Neural progenitor cell (in vitro differentiated cells): ENCODE measurements at places on chromosomes 3 and 15.

DNA sequence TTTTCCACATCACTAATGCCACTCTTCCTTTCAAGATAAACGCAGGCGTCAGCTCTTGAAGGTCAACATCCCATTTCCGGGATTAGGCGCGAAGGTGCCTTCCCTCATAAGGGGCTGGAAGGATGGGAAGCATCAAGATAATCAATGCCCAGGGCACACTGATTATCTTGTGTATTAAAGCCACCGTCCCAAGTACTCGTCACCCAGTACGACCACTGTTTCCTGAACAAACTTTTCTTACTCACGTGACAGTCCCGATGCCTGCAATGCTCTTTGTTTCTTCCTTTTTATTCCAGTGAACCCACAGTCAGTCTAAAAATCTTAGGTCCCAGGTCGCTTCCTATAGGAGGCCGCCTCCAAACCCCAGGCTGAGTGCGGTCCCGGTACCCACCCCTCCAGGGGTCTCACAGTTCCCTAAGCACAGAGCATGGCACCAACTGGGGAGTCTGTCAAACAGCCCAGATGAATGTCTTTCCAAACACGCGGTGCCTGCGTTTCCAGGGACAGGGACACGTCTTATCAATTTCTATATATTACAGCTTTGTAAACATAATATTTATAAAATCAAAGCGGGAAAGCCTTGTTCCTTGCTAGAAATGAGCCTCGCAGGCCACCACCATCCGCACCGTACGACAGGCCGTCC lies 589 bp downstream of the ANAPC13 start:
- peak; percentile 34 for DNase-seq

DNA sequence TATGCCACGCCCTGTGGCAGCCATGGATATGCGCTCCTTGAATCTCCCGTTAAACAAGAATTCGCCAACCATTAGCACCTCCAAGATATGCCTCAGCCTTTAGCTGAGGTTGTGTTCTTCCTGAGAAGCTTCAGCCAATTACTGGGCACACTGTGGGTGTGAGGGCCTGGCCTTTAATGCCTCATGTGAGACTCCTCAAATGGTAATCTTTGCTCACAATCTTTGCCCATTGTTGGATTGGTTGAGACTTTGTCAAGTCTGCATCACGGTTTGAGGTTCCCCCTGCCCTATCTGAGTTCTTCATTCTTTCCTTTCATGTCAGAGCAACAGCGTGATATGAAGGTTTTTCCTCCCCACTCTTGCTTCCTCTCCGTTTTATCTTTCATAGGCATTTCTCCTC lies 108.1 kb upstream of the CCDC54 start:
- DNase-seq: no peak

GRCh38 chr3:29324180-29324651 lies 43.3 kb downstream of the RBMS3 start:
- no peak for DNase-seq

DNA sequence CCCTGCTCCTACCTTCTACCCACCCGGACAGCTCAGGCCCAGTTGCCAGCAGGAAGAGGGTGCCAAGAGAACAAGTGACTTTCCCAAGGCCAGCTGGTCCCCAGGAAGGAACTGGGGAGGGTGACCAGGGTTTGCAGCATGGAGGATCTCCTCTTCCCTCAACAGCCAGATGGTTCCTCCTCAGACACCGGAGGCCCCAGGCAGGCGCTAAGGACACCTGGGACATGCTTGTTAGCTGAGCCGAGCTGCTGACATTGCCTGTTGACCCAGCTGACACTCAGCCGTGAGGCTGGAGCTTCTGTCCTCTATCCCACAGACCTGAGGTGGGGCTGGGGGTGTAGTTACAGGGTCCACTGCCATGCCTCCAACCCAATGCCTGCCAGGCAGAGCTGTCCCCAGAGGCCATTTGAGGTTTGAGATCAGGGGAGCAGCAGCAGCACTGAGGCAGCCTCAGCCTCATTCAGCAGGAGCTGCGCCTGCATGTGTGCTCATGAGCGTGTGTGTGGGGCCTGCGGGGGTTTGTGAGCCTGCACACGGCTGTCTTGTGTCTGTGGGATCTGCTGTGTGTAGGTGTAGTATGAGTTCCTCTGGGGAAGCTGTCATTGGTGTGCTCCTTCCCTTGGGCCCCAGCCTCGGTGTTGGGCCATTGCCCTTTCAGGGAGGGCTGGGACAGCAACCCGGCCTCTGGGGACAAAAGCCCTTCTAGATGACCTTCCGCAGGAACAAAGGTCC lies 7.1 kb downstream of the CPLX3 start:
- no peak for DNase-seq

DNA sequence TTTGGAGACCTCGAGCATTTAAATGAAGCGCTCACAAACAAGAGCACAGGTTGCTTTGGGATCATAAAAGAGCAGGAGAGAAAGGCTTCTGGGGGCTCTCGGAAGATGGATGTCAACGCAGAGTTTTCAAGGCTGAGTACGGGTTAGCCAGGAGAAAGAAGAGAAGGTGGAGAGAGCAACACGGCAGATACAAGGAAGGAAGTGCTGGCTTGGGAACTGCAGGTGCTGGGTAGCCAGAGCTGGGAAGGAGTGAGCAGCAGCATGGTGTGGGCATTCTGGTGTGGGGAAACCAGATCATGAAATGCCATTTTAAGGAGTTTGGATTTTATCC lies 580 bp upstream of the RUBCN start:
- no peak for DNase-seq

DNA sequence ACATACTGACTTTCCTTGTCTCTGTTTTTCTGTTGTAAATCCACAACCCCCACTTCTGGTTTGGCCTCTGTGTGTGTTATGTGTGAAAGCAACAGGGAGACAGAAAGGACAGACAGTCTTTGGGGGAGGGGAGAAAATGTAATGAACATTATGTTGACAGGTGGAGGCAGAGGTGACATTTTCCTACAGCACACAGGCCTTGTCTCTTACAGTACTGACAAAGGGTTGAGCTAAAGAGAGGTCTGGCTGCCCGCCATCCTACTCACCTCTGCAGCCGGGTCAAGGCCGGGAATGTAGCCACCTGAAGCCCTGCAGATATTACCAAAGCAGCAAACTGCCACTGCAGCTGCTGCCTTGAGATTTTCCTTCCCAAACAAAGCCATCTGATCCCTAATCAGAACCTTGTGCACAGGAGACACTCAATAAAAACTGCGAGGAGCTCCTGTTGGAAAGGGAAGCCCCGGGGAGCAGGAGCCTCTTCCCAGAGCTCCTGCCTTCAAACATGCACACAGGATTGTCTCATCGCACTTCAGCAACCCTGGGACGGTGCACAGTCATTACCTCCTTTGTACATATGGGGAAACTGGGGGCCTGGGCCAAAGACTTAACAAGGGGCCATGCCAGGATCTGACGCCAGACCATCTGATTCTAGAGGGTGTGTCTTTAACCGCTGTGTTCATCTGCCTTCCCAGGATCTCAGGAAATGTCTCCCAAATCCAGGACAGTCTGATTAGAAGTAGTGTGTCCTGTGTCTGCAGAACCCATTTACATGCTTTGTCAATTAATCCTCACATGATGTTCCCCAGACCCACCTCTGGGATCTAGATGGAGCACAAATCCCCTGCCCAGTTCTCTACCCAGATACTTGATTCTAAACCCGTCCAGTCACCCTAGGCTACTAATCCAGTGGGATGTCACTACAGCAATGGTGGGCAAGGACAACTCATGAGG lies 14.2 kb downstream of the MYO5C start:
- no peak for DNase-seq

DNA sequence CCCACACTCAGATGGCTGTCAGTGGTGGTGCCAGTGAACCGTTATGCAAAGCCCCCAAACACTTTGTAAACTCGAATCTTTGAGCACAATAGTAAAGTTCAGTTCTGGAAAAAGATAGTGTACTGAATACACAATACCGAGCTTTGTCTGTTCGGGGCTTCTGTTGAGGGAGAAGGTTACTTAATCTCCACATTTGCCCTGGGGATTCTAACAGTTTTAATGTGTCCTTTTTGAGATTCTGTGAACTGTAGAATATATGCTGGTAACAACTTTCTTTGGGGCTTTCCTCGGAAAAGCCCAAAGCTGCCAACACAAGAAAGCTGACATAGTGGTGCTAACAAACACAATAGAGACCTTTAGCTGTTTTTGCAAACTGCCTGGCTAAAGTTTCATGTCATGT lies 686.5 kb downstream of the ROBO1 start:
- DNase-seq: peak; percentile 7

GRCh38 chr3:69141313-69141712 lies 18.9 kb upstream of the LMOD3 start:
- DNase-seq: no peak

DNA sequence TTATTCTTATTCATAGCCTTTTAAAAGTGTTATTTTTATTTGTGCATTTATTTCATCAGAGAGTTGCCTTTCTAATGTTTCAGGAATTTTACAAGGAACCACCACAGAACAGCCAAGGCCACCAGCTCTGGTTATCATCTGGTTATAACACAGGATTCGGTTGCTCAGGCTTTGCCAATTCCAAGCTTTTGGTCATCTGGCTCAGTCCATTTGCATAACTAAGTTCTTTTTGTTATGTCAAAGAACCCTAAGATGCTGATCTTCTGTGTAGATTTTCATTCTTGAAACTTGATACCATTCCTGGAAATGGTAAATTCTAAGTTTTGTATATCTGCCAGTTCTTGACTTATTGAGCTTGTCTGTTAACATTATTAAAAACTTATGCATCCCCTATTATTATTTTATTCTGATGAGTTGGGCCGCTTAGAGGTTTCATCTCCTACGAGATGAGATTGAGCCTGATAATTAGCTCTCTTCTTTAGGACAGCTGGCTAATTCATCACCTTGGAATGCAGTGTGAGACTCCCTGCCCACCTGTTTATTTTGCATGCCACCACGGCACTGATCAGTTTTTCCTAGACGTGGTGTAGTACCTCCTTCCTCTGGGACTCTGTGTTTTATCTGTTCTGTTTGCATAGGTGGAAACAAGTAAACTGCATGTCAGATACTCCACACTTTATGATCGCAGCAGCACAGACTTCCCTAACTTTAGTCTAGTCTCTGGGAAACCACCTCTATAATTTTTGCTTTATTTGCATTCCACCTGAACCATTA lies 264.8 kb downstream of the SLCO3A1 start:
- DNase-seq: no peak

GRCh38 chr3:37862219-37862902 lies 681 bp downstream of the CTDSPL start:
- peak; percentile 51 for DNase-seq

GRCh38 chr15:99845009-99845408 lies 111.8 kb upstream of the LYSMD4 start:
- DNase-seq: no peak

- DNase-seq: peak; percentile 88
These were observed 666 bp downstream of the SNX33 start for GRCh38 chr15:75648156-75649000.

DNA sequence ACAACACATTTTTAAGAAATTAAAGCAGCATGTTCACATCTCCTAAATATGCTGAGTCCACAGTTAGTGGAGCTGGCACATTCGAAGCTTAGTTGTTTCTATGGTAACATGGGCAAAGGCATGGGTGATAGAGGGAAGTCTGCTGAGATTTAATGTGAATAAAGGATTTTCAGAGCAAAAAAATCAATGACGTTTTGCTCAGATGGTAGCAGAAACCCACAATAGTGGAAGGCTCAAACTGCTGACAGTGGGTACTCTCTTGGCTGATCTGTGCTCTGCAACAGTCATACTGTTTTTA lies 795.1 kb upstream of the ARPP21 start:
- no peak for DNase-seq

DNA sequence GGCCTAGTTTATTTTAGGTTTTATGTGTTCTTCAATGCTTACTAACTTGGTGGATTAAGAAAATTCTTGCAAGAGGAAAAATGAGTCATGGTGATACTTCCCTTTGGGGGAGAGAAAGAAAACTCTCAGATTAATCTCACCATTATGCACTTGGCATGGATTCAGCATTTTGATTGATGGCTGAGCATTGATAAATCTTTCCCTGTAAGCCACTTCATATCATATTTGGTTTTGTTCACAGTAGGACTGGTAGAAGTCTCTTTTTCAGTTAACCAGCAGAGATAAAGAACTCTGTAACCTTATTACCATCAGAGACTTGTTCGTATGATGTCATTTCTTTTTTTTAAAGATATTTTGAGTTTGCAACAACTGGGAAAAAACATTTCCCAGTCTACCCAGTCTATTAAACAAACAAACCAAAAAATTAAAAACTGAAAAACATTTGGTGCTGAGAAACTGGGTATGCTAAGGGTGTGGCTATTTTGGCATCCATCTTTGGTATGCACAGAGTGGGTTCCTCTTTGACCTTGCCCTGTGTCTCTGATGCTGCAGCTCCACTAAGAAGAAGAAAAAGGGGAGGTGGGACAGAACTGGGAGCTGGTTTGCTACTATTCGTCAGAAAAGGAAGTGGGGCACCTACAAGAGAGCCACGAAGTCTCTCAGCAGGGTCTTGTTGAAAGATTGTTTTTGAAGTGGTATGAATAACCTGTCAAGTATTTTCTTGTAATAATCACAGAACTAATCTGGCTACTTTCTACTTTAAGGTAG lies 17.2 kb downstream of the TMOD3 start:
- DNase-seq: no peak

DNA sequence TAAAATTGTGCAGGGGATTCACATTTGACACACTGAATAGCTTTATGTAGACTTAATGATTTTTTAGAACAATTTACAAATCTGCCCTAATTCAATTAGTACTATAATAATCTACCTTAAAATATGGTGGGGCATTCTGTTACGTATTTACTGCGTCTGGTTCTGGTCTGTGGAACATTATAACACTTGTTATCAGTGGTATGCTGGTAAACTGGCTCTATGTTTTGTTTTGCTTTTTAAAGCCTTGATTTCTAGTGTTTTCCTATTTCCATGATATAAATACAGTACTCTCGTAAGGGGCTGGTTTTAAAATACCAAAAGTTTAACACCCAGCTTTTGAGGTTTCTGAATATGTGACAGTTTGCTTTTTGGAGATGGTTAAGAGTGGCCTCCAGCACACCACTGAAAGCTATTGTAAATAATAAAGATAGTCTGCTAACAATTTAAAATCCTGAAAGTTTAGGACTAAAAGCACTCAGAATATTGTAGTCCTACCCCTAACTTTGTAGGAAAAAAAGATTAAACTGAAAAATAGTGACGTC lies 65.6 kb upstream of the CD47 start:
- DNase-seq: no peak

DNA sequence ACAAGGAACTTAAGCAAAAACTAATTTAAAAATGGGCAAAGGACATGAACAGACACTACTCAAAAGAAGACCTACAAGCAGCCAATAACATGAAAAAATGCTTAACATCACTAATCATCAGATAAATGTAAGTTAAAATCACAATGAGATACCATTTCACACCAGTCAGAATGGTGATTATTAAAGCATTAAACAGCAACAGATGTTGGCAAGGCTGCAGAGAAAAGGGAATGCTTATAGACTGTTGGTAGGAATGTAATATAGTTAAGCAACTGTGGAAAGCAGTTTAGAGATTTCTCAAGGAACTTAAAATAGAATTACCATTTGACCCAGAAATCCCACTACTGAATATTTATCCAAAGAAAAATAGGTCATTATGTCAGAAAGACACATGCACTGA lies 482.2 kb downstream of the SQOR start:
- DNase-seq: no peak

- no peak for DNase-seq
These were observed 262.9 kb upstream of the SLITRK3 start for GRCh38 chr3:165459111-165459510.
